Activated naive CD8-positive, alpha-beta T cell treated with anti-CD3 and anti-CD28 coated beads, Interleukin-2, amount 50 U/mL, for 24 hours (primary cell): ENCODE measurements at places on chromosomes 5 and 9.

- no peak for DNase-seq
Observed at GRCh38 chr9:33022755-33023154, 2.3 kb upstream of the DNAJA1 start.

DNA sequence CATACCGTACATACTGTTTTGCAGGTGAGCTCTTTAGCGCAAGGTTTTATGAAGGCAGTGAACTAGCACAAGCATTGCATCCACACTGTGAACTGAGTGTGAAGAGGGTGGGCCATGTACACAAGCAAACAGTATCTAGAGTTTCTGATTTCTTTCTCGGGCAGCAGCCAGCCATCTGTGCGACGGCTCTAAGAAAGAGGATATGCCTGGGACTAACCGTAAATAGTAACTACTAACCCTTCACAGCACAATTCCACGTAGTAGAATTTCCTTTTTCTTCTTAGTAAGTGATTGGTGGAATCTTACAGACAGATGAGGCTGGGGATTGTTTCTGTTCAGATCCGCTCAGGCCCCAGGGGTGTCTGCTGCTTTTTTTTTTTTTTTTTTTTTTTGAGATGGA is 89.0 kb downstream of the DRD1 start:
- no peak for DNase-seq

DNA sequence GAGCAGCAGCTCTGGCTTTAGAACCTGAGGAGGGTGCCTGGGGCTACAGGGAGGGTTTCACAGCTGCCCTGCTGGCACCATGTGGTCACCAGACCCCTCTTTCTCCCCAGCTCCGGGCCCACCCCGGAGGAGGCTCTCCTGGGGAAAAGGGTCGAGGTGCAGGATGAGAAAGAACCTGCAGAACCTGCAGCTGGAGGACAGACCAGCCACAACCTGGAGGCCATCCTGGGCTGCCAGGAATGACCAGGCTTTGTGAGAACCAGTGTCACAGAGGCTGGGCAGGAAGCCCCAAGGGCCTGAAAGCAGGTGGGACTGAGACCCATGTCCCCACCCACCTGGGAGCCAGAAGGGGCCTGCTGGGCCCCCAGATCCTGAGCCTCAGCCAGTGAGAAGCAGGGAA is 23.0 kb downstream of the SEMA4D start:
- DNase-seq = no peak

DNA sequence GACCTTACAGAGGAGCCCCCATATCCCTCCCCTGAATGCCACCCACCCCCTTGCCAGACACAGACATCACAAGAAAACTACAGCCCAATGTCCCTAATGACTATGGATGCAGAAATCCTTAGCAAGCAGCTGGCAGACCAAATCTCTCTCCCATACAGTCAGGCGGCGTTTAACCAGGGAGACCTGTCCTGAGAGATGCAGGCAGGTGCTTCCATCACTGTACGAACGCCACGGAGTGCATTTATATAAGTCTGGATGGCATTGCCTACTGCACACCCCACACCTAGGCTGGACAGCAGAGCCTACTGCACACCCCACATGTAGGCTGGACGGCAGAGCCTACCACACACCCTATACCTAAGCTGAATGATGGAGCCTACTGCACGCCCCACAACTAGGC is 34.4 kb upstream of the SARDH start:
- no peak for DNase-seq

GRCh38 chr5:30808996-30809395 is 384.5 kb upstream of the CDH6 start:
- DNase-seq = no peak

- no peak for DNase-seq
Observed at GRCh38 chr5:34699155-34700077, 43.3 kb downstream of the RAI14 start.

DNA sequence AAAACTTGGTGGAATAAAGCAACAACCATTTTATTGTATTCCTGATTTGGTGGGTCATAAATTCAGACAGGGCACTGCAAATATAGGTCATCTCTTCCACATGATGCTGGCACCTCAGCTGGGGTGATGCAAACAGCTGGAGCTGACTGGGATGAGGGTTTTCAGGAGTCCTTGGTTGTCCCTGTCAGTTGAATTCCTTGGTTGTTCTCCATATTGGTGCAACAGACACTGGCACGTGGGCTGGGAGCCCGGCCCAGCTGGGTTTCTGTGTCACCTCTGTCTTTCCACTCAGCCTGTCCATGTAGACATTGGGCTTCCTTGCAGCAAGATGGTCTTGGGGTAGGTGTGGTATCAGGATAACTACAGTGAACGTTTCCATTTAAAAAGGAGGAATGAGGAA is 518.0 kb upstream of the MEF2C start:
- no peak for DNase-seq

GRCh38 chr5:121024416-121025311 is 560.6 kb downstream of the PRR16 start:
- DNase-seq = no peak

- DNase-seq = no peak
Observed at GRCh38 chr5:154356020-154356655, 89.7 kb upstream of the SAP30L start.

DNA sequence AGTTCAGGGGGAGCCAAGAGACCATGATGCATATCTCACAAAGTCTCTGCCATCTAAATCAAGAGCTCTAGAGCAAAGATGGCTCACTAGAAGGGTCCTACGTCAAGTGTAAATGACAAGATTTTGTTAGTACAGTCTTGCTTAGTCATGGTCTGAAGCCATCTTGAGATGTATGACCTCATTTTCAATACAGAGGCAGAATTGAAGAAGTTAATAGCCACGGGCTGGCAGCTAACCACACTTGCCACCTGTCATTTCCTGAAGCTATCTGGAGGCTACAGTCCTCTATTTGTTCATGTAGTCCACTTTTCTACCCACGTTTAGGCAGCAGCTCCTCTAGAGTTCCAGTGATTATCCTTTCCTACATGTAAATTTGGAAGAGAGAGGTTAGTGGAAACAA is 231.7 kb upstream of the CDH12 start:
- no peak for DNase-seq

DNA sequence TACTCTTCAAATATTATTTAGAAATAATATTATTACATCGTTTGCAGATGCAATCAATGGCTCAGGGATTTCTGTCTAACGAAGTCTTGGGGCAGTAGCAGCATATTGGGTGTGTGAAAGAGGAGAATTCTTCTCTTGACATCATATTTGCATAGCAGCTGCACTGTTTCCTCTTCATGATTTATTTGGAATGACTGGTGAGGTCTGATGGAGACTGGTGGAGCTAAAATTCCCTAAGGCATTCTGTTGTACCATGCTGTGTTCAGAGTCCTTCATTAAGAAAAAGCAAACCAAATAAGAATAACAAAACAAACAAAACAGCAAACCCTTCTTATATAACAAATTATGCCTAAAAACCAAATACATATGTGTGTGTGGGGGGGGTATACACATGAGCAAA is 177.6 kb downstream of the DIRAS2 start:
- no peak for DNase-seq

- no peak for DNase-seq
Observed at GRCh38 chr9:117286245-117286644, 128.6 kb downstream of the ASTN2 start.

DNA sequence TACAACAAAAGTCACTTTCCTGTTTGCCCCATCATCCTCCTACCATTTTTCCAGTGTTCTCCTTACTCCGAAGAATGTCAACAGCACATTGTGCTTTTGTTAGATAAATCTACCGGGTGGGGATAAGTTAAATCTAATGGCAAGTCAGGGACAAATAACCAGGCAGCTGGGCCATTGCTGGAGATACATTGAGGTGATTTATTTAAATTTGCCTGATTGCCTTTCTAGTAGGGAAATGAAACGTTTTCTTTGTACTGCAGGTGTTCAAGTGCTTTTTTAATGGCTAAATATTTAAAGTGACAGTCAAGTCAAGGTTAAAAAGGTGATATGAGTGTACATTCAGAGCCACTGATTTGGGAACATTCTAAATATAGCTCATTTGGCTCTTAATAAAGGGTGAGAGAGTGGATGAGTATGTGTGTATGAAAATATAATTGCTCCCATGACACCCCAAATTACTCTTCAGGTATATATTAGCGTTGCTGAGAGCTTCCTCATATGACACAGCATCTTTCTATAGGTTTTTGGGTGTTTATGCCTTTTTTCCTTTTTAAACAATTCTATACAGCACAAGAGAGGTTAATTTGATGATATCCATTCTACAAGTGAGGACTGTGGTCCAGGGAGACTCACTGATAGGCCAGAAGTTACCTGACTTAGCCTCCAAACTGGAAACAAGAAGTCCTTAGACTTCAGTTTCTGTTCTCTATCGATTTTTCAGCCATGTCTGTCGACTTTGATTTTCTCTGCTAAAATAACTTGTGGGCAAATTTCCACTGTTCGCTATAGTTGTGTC is 51.9 kb downstream of the DMRT2 start:
- no peak for DNase-seq

DNA sequence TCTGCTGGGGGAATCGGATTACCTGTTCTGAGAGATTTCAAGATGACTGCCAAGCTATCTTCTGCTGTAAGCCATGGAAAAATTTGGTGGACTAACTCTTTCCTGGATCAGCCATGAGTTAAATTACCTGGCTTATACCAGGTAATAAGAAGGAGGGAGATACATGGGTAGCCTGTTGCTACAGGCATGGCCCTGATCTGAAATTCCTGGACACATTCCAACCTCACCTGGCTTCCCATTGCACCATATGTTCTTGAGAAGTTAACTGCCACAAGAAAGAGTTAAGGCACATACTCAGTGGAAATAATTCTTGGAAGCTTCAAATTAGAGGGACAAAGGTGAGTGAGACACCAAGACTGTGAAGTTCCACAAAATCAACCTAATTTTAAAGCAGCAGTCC is 371.3 kb downstream of the ACTL7B start:
- no peak for DNase-seq

GRCh38 chr9:4366591-4367330 is 66.9 kb upstream of the GLIS3 start:
- DNase-seq = peak; percentile 32

DNA sequence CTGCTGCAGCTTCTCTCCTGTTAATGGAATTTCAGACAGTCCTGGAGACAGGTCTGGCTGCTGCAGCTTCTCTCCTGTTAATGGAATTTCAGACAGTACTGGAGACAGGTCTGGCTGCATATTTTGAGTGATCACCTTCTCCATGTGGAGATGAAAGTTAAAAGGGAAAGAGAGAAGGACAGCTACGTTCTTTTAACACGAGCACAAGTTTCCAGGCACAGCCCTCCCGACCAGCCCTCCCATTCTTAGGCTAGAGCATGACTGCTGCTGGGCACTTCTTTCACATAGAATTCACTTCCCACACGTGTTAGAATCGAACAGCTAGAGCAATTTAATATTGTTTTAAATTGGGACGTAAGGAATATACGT is 133.3 kb upstream of the DMRT1 start:
- DNase-seq = no peak

DNA sequence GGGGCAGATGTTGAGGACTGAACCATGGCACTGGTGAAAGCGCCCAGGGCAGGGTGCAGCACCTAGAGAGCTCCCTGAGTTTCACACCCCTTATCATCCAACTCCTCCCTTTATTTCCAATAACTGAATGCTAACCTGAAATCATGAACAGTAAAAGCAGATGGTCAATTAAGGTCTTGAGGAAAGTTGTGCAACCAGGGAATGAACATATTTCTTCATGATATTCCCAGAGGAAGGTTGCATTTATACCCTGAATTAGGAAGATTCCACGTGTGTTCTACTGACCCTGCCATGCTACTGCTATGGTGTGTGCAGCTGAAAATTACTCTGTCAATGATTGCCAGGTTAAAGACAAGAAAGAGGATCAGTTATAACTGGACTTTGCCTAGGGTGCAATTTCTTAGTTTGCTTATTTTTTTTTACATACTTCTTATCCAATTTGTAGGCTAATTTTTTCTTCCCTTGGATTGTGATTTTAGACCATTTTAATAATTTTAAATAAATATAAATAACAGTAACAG is 319.8 kb downstream of the SEMA5A start:
- DNase-seq = no peak

DNA sequence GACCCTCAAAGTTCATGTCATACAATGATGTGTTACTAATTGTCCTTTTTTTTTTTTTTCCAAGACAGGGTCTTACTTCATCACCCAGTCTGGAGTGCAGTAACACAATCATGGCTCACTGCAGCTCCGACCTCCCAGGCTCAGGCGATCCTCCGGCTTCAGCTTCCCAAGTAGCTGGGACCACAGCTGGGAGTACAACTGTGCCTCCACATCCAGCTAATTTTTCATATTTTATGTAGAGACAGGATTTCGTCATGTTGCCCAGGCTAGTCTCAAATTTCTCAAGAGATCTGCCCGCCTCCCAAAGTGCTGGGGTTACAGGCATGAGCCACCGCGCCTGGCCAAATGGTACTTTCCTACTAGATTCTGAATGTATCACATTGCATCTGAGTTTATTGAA is 49.4 kb upstream of the EBF1 start:
- no peak for DNase-seq

DNA sequence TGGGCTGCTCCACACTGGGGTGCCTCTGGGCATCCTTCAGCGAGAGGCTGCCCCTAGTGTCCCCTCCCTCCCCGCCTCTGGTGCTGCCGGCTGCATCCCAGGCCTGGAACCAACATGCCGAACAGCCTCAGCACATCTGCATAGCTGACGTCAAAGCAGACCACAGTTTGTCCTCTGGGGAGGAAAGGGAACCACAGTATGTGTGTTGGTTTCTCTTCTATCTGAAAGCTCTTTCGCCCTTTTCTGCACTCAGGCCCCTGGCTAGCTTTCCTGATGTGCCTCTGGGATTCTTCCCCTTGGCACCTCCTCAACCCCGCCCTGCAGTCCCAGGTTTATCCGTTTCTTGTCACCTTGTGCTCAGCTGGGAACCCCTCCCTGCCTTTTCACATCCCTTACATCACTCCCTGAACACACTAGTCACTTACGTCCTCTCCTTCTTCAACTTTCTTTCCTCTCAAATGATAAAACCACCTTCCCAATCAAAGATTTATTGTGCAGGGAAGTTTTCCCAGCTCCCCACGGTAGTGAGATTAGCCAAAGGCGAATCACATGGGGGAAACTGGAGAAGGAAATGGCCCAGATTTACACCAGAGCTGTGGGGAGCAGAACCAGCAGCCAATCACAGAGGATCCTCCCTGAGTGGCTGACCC is 35.5 kb upstream of the B4GALT1 start:
- DNase-seq = peak; percentile 58

- no peak for DNase-seq
Observed at GRCh38 chr5:180040287-180041214, 31.0 kb downstream of the RNF130 start.

DNA sequence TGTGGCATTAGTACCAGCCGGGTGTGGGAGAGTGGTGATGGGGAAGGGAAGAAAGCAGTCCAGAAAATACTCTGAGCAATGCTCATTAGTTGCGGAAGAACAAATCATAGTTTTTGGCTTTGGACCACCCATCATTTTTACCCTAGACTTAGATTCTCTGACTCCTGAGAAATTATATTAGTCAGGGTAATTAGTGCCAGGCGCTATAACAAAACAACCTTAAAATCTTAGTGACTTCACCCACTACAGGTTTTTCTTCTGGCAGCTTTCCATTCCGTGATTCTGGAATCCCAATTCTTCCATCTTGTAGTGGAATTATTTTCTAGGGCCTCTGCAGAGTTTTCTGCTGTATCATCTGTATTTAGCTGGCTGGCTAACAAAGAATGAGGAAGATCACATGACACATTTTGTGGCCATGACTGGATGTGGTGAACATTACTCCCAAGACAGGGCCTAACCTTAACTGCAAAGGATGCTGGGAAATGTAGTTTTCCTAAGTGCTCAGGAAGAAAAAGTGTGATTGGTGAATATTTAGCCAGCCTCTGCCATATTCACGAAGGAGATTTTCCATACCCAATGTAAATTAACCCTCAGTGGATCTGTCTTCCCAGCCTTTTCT is 373.0 kb upstream of the MEF2C start:
- DNase-seq = no peak

GRCh38 chr5:138109463-138110265 is 25.8 kb downstream of the WNT8A start:
- DNase-seq = no peak
